ELF-1 (cell line): ENCODE measurements at places on chromosomes 16 and 17.

DNA sequence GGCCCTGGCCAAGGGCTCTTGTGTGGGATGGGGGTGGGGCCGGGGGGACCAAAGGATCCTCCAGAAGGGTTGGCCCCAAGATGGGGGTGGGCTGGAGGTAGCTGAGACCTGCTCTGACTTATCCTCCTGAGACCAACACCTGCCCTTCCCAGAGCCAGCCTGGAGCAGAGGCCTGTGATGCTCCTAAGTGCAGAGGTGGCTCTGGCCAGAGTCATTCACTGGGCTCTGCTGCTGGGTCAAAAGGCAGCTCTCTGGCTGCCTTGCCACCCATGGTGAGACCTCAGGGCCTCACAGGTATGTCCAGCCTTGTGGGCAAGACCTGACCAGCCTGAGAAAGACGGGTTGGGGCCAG is 393 bp downstream of the SERPINF2 start:
- no peak for DNase-seq

DNA sequence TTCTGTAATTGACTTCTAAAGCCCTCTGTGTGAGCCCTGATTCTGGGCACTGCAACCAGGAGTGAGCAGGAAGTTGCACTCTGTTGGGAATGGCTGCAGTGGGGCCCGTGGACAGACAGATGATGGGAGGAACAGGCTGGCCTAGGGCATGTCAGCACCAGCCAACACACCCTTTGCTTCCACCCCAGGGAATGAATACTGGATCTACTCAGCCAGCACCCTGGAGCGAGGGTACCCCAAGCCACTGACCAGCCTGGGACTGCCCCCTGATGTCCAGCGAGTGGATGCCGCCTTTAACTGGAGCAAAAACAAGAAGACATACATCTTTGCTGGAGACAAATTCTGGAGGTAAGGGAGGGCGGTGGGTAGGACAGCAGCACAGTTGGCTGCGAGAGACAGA is 10.8 kb upstream of the LPCAT2 start:
- no peak for DNase-seq

DNA sequence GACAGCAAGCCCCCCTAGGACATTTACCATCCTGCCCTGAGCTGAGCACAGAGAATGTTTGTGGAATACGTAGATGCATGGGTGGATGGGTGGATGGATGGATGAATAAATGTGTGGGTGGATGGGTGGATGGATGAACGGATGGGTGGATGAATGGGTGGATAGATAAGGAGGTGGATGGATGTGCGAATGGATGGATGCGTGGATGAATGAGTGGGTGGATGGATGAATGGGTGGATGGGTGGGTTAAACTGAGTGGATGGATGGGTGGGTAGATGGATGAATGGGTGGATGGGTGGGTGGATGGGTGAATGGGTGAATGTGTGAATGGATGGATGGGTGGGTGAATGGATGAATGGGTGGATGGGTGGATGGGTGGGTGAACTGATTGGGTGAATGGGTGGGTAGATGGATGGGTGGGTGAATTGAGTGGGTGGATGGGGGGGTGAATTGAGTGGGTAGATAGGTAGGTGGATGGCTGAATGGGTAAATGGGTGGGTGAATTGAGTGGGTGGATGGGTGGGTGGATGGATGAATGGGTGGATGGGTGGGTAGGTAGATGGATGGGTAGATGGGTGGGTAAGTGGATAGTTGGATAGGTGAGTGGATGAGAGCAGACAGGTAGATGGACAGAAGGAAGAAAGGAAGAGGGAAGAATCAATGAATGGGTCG is 5.2 kb downstream of the TMC6 start:
- DNase-seq: no peak

DNA sequence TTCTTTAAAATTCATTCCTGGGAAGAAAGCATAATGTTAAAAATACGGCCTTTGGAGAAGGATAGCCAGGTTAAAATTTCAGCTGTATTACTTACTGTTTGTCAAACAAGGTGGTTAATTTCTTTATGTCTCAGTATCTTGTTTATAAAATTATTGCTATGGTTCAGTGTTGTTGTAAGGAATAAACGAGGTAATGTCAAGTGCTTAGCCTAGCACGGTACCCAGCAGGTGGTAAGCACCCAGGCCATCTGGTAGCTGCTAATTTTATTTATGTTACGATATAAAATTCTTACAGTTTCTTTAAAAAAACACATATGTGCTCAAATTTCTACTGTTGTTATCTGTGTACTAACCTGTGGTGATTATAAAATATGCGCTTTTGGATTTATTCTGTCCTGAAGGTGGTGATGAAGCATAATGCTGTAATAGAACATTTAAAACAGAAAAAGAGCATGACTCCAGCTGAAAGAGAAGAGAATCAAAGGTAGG is 48.9 kb downstream of the C17orf58 start:
- DNase-seq: no peak

DNA sequence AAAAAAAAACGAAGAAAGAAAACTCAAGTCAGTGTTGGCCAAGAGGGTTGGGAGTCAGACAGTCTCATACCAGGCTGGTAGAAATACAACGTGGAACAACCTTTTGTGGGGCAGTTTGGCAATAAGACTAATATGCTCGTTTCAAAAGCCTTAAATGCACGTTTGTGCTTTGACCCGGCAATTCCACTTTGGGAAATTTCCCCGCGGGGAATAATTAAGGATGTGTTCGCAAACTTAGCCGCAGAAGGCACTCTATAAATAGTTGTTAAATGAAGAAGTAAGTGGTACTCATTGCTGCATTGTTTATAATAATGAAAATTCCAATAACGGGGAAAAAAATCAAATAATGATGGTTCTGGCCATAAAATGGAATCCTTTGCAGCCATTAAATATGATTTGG is 664.8 kb upstream of the EEF2KMT start:
- no peak for DNase-seq

DNA sequence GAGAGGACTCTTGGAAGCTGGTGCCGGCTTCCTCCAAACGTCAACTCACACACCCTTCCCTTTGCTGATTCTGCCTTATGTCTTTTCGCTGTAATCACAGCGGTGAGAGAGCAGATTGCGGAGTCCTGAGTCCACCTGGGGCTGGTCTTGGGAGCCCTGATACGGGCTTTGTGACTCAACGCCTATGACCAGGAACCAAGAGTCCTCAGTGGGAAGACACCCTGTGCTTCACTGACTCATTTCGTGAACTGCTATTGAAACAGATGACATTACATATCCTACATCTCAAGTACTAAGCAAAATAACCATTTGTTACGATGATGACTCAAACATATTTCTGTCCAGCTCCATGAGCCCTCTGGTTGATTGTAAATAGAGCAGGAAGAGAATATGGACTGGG is 90.7 kb upstream of the CREBBP start:
- DNase-seq: no peak

- DNase-seq: no peak
These were observed 1.2 kb downstream of the GALK1 start for GRCh38 chr17:75763613-75764416.

DNA sequence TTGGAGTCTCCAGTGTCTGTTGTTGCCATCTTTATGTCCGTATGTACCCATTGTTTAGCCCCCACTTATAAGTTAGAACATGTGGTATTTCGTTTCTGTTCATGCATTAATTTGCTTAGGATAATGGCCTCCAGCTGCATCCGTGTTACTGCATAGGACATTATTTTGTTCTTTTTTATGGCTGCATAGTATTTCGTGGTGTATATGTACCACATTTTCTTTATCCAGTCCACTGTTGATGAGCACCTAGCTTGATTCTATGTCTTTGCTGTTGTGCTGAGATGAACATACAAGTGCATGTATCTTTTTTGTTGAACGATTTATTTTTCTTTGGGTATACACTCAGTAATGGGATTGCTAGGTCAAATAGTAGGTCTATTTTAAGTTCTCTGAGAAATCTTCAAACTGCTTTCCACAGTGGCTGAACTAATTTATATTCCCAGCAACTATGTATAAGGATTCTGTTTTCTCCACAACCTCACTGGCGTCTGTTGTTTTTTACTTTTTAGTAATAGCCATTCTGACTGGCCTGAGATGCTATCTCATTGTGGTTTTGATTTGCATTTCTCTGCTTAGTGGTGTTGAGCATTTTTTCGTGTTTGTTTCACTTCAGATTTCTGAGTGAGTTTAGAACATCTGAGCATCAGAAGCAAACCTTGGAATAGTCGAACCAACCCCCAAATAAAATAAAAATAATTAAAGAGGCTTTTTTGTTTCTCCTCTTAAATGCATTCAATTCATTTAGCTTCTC is 304.7 kb downstream of the ZFHX3 start:
- no peak for DNase-seq

DNA sequence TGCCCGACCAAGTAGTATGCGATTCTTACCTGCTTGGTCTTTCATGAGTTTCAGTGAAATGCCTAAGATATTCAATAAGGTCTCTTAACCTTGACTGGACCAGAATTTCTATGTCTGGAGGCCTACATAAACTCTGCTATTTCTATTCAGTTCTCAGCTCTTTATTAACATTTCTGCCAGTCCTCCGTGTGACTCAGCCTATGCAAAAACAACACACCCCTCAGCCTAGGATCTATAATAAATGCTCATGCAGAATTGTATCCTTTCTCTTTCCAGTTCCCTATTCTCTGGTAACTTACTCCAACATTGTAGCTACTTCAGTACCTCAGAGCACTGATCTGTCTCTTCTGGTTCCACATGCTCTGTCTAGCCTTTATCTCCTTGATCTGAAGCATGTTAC is 1507.4 kb downstream of the CDH11 start:
- DNase-seq: no peak
